Head of caudate nucleus (tissue), 42 donors: ENCODE measurements at places on chromosomes 3 and 15.

- DNase-seq: no peak
Measured at GRCh38 chr15:60020736-60021135, 16.6 kb downstream of the FOXB1 start.

DNA sequence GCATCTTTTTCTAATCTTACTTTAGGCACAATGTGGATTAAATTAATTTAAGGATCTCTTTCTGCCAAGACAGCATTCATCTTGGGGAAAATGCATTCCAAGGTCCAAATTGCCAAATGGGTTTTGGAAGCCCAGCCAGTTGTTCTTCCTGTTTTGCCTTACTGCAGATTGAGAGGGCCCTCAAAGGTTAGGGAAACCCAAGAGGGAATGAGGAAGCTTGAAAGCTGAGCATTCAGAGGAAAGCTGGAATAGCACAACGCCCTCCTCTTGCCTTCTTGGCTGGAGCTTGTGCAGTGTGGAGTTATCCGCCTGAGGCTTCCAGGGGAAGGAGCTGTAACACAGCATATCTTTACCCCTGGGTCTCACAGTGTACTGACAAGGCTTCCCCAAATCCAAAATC lies 18.2 kb upstream of the SACM1L start:
- DNase-seq: no peak

GRCh38 chr3:194101592-194102432 lies 34.1 kb upstream of the HES1 start:
- no peak for DNase-seq

GRCh38 chr15:71281256-71281655 lies 166.0 kb downstream of the THSD4 start:
- DNase-seq: no peak

- DNase-seq: no peak
Measured at GRCh38 chr3:178969004-178969700, 102.5 kb downstream of the ZMAT3 start.

DNA sequence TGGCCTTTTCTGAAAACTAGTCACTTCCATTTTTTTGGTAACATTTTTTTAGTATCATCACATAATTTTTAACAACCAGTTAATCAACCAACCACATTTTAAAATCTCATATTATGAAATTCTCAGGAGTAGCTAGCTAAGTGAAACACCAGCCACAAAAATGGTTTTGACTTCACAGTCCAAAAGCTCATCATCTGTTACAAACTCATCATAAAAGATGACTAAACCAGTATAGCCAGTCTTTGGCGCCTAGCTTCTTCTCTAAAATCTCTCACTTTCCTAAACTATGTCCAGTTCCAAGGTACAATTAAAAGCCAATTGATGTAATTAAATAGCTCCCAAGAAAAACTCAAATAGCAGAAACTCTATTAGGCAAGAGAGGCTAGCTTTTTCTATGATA lies 88.2 kb upstream of the ZNF385D start:
- no peak for DNase-seq

- DNase-seq: no peak
Measured at GRCh38 chr3:111238885-111239284, 167.3 kb downstream of the NECTIN3 start.

DNA sequence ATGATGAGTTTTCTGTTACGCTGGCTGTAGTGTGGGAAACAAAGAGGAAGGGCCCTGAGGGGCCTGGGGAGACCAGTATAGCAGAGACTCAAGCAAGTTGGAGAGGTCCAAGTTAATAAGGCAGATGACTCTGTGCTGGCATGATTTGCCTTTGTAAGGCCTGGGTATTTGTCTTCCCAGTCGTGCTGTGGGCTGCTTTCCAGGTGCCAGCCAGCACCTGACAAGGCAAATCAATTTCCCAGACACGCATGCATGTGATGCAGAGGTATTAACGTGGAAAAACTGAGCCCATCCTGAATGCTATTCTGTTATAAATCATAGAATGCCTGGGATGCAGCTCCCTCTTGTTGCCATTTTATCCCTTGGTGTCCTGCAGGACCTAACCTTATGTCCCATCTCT lies 175.6 kb downstream of the MFSD1 start:
- DNase-seq: no peak

GRCh38 chr3:162938083-162938482 lies 1441.5 kb downstream of the OTOL1 start:
- DNase-seq: no peak

GRCh38 chr3:58074116-58074715 lies 66.0 kb downstream of the FLNB start:
- DNase-seq: no peak

- DNase-seq: no peak
Measured at GRCh38 chr3:125054449-125055329, 1.1 kb downstream of the HEG1 start.

GRCh38 chr15:66721954-66722353 lies 19.9 kb downstream of the SMAD6 start:
- no peak for DNase-seq

- DNase-seq: peak; percentile 56
Measured at GRCh38 chr15:29242456-29243242, 27.0 kb downstream of the NSMCE3 start.

- no peak for DNase-seq
Measured at GRCh38 chr3:9211155-9211950, 38.1 kb downstream of the SRGAP3 start.

GRCh38 chr3:122055215-122055614 lies at the start of gene CD86:
TSS of gene CD86 (plus strand) at chr3:122055362. CDS start at chr3:122055490, 128 bp downstream.
- DNase-seq: no peak

GRCh38 chr3:39933986-39934693 lies 124.7 kb downstream of the MYRIP start:
- DNase-seq: no peak

GRCh38 chr3:195548987-195549386 lies 5.9 kb upstream of the PPP1R2 start:
- no peak for DNase-seq

GRCh38 chr3:5187920-5188418 lies 462 bp downstream of the EDEM1 start:
- DNase-seq: no peak

DNA sequence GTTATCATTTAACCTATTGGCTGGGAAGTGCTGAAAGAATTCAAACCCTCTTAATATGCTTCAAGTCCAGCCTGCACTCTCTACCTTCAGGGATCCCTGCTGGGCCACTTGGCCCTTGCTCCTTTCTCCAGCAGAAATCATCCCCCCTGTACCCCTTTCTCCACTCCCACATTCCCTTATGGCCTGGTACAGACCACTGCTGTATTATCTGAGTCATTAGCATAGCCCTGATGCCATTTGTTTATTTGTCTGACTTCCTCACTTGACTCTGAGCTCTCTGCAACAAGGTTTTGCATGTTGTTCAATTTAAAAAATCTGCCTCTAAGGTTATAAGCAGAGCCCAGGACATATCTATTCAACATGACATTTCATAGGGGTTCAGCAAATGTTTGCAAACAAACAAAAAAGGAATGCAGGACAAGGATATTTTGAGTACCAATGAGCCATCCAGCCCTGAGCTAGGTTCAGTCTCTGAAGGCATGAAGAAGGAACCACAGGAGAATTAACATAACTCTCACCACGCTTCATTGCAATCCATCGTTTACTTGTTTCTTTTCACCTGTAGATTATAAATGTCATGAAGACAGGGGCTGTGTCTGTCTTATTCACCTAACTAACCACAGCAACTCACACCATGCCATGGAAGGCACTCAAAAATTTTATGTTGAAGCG lies 26.6 kb upstream of the HES1 start:
- DNase-seq: no peak

GRCh38 chr15:97678656-97679055 lies 281.8 kb upstream of the ARRDC4 start:
- no peak for DNase-seq

- no peak for DNase-seq
Measured at GRCh38 chr3:143824735-143825385, 23.4 kb downstream of the SLC9A9 start.

GRCh38 chr3:138079901-138080300 lies 35.5 kb downstream of the DZIP1L start:
- DNase-seq: no peak

GRCh38 chr3:104149154-104149553 lies 1217.6 kb upstream of the ALCAM start:
- DNase-seq: no peak

DNA sequence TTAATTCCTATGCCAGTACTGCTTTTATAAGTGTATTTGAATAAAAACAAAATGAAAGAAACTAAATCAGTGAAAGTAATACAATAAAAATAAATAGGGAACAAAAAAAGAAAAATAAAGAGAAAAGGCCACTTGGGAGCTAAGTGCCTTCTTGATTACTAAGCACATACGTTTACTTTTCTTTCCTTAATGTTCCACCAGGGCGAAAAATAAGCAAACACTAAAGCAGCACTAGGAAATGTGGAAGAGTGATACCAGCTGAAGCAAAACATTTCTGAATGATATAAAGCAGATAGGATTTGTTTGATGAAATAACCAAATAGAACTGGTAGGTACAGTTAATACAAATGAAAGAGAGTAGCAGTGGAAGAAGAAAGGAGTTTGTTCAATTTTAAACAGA lies 132.8 kb upstream of the ZPLD1 start:
- DNase-seq: no peak

DNA sequence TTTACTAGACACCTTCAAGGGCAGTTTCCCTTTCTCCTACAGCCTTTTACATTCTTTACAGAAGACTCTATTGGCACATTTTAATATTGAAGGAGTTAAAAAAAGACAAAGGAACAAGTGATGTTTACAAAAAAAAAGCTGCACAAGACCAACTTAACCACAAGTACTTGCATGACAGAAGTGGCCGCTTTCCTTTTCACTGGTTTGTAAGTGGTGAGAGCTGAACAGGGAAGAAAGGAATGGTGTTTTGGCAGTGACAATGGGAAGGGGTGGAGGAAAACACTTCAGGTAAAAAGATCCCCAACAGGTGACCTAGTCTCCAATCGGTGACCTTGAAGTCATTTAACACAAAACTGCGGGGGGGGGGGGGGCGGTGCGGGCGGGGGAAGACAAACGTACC lies 1.1 kb downstream of the WDR72 start:
- DNase-seq: no peak

DNA sequence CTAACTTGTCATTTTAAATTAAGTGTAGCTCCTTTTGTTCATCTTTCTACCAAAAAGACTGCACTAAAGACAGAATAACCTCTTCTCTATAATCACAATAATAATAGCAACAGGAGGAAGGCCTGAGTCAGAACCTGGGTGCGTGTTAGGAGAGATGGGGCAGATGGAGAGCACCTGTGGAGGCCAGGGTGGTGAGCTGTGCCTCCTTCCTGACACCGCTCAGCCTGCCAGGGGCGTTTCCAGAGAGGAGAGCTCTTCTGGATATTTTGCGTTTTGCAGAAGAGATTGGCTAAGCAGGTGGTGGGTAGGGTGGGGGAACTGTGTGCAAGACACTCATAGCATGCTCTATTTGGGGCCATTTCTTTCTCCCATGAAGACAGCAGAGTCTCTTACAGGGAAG lies 83.5 kb downstream of the MEGF11 start:
- no peak for DNase-seq

DNA sequence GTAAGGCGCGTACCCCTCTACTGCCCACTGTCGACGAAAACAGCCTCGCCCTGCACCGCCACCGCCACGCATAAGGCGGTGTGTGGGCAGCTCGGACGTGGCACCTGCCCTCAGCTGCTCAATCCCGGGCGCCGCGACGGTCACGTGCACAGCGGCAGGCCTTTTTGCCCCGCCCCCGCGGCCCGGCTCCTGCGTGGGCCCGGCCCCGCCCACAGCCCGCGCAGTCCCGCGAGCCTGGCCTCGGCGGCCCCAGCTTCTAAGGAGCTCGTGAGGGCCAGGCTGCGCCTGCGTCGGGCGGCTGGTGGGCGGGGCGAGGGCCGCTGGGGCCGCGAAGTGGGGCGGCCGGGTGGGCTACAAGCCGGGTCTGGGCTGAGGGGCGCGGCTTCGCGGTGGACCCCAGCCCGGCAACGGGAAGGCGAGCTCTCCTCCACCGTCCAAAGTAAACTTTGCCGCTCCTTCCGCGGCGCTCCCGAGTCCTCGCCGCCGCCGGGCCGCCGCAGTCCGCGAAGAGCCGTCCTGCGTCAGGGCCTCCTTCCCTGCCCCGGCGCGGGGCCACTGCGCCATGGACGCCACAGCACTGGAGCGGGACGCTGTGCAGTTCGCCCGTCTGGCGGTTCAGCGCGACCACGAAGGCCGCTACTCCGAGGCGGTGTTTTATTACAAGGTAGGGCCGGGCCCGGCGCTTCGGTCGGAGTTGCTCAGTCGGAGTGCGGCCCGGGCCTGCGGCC lies at the start of gene CAPN7:
Gene CAPN7 (plus strand): TSS at position 313 of the 728 bp plus-strand sequence. CDS start 250 bp downstream, at position 563.
- DNase-seq: peak; percentile 92

DNA sequence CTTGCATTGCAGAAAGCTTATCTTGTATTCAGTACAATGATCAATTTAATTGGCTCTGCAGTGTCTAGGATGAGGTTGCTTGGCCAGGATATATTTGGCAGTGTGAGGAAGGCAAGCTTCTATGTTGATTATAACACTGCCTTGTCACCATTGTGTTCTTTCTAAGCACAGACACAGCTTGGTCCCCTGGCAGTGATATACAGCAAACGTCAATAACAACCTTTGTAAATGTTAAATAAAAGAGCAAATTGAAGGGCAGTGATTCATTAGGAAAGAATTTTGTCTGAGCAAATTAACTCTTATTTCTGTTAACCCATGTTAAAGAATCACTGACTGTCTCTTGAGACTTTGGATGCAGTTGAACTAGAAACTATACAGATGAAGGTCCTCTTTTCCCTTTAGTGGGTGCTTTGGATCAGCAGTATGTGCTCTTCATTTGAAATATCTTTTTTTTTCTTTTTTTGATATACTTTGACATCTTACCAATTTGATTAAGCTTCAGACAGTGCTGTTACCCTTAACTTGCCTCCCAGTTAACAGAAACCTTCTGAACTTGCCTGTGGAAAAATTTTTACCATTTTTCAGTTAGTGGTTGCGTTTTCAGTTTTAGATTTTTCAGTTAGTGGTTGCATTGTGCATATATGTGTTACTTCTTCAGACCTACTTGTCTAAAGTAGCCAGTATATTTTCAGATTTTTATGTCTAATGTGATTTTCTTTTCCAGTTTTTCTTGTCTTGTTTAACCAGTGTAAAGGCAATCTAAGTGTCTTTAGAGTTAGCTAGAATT lies 199.8 kb downstream of the TCF12 start:
- DNase-seq: peak; percentile 13

- DNase-seq: no peak
Measured at GRCh38 chr15:73931441-73931840, 5.2 kb downstream of the LOXL1 start.

- DNase-seq: no peak
Measured at GRCh38 chr15:38112406-38112805, 140.2 kb upstream of the SPRED1 start.

- no peak for DNase-seq
Measured at GRCh38 chr3:126570103-126570541, 11.4 kb upstream of the C3orf22 start.

GRCh38 chr3:171736556-171736955 lies 73.7 kb downstream of the PLD1 start:
- no peak for DNase-seq

- DNase-seq: no peak
Measured at GRCh38 chr3:55203006-55203405, 275.1 kb upstream of the LRTM1 start.
